ENCODE measurements at places on chromosomes 7 and 10.

GRCh38 chr10:33795529-33795928, 461.1 kb upstream of the NRP1 start:
- no peak for DNase-seq

GRCh38 chr7:4720225-4720624, 38.1 kb downstream of the FOXK1 start:
- no peak for DNase-seq

GRCh38 chr7:39644170-39644569, 20.8 kb downstream of the RALA start:
- no peak for DNase-seq

GRCh38 chr10:2256241-2256640, 518.9 kb upstream of the ADARB2 start:
- DNase-seq, result no peak

DNA sequence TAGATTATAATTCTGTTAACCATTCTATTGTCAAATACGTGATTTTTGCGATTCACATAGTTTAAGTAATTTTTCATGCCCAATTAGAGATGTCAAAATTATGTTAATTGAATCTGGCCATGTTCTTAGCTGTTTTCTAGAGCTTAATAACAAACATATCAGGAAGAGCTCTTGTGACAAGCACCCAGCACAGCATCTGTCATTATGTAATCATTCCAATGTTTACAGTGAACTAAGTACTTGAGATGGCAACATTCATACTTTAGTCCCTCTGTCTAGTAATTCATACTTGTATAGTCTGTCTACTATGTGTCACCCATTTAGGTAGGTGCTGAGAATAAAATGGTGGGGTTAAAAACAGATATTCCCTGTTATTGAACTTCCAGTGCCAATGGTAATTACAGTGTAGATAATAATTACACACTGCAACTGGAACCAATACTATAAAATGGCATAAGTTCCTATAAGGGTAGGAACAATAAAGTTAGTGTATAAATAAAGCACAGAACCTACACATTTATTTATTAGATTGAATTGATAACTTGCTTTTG, 55.2 kb downstream of the ZEB1 start:
- no peak for DNase-seq

DNA sequence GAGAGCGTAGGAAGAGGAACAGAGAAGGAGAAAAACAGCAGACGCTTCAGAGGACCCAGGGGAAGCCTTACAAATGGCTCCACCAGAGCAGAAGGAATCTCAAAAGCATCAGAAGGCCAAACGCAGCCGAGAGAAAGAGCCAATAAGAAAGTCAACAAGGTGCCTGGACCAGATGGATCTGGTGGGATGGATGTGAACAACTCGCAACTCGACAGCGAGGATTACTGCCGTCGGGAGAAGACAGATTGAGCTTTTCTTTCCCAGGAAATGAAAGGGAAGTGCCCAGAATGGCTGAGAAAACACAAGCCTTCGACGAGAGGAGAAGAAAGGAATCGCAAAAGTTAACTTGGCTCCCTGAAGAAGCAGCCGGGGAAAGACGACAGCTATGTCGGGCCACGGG, 132.8 kb upstream of the MGMT start:
- DNase-seq, result no peak

- DNase-seq, result no peak
Measured at GRCh38 chr7:25926451-25926850, 225.5 kb upstream of the NFE2L3 start.

DNA sequence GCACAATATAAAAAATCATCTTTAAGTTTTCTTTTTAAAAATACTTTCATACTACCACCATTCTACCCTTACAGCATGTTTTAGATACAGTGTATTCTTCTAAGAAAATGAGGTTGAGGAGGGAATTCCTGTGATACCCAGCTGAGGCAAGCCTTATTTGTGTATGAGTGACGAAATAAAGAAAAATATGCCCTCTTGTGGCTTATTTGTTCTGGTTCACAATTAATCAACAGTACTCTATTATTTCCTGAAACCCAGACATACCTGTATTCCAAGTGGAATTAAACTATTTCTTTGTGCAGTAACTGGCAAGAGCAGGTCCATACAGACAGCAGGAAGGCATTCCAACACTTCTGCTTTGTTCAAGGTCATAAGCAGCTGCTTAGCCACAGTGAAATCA, 4.5 kb upstream of the SEMA3D start:
- no peak for DNase-seq

- peak; percentile 27 for DNase-seq
Measured at GRCh38 chr7:43905956-43906330, 453 bp downstream of the URGCP start.

GRCh38 chr10:30765616-30766015, 136.1 kb upstream of the LYZL2 start:
- DNase-seq, result no peak

- DNase-seq, result no peak
Measured at GRCh38 chr10:133394064-133394663, at the start of gene MTG1. Gene MTG1, plus strand, starts transcription at chr10:133394157. Its CDS starts 64 bp downstream, at chr10:133394221.

- DNase-seq, result no peak
Measured at GRCh38 chr10:72089618-72090017, 1.3 kb upstream of the SPOCK2 start.

- DNase-seq, result no peak
Measured at GRCh38 chr7:33711231-33712019, 193.9 kb upstream of the BMPER start.

DNA sequence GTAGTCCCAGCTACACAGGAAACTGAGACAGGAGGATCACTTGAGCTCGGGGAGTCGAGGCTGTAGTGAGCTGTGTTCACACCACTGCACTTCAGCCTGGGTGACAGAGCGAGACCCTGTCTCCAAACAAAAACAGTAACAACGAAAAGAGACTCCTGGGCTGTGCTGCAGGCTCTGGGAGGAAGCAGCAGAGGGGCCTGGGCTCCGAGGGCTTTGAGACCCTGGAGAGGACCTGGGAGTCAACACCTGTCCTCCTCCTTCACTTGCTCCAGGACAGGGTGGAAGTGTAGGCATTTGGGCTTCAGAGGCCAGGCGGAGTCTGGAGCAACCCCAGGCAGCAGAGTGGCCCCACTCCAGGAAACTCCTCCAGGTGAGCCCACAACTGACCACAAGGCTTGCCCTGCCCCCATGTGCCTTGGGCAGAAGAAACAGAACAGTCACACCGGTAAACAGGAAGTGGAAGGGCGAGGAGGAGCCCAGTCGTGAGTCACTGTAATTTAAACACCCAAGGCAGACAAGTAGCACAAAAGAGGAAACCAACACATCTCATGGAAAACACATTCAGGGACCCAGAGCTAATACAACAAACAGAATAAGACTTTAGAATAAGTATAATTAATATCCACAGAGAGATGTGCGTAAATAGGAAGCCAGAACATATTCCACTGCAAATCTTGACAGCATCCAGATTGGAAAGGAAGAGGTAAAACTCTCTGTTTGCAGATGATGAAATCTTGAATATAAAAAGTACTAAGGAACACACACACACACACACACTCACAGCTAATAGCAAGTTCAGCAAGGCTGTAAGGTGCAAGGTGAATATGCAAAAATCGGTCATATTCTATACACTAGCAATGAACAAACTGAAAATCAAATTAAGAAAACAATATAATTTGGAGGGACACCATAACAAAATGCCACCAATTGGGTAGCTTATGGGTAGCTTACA, 20.5 kb upstream of the RASGEF1A start:
- no peak for DNase-seq

DNA sequence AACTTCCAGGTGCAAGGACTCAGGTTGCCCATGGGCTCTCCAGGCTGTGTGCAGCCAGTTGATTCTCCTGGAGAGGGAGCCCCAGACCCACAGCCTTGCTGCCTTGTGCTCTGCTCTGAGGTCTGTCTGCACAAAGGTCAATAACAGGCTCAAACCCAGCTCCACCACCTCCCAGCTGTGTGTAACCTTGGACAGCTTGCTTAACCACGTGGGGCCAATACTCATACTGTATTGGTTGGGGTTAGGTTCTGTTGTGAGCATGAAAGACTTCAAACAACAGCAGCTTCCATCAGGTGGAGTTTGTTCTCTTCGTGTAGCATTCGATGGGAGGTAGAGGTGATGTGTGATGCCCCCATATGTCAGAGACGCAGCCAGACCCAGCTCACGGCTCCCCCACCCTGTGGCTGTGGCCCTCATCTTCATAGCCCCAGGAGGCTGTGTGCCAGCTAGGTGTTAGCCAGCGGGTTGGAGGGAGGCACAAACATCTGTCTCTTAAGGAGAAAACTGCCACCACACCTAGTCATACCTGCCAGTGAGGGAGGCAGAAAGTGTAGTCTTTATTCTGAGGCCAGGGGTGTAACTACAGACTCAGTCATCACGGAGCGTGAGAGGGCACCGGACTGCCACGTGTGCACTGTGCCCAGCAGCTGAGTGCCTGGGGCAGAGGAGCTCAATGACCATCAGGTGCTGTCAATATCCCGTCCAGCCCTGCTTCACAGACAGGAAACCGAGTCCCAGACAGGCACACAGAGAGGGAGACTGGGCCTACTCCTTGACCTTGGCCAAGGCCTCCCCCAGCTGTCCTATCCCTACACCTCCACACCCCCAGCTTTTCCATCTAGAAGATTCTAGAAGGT, 8.1 kb upstream of the POLD2 start:
- DNase-seq, result no peak

DNA sequence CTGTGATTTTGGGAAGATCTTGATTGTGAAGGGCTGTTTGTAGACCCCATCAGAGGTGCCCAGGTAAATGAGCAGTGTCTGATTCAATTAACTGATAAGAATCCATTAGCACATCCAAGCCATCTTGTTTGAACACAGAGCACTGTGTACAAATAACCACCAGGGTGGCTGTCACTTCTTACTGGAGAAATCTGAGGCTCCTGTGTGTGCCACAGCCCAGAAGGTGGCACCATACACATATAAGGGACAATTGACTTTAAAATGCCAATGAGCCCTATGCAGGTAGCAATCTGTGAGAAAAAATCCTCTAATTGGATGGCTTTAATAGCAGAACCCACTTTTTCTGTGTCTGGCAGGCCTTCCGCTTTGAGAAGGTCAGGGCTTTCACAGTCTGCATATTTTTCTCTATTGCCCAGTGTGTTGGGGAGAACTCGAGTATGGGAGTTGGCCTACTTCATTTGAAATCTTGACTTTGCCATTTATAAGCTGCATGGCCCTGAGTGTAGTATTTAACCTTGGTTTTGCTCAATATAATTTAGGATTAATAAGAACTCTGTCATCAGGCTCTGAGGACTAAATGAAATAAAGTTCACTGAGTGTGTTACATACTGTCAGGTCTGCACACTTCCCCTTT, 517.4 kb downstream of the CCSER2 start:
- no peak for DNase-seq

DNA sequence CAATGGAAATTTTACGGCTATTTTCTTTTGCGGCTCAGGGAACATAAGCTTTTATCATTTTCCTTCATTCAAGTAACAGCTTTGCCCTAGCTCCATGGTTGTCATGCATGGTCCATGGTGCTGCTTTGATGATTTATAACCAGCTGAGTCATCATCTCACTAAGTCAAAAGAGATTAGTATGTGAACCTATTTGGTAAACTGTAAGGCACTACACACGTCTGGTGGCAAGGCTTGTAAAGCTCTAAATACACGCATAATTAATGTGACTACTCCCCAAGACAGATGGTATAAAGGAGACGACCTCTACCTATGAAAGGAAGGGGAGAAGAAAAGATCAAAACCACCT, 340.2 kb downstream of the KCNMA1 start:
- DNase-seq, result no peak

DNA sequence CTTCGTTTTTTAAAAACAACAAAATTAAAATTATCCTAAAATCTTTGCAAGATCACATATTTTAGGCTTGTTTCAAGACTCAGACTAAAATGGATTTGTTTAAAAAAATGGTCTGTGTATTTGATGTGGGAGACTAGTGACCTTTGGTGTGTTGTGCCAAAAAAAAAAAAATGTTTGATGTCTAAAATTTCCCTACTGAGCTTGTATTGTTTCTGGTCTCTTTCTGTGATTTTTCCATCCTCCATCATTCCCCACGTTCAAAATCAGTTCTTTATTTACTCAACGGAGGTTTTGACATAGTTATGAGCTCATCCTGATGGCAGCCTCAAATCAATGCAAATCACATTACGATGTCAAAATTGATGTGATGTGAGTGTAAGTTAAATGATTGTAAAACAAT, 326.2 kb downstream of the RNLS start:
- no peak for DNase-seq

DNA sequence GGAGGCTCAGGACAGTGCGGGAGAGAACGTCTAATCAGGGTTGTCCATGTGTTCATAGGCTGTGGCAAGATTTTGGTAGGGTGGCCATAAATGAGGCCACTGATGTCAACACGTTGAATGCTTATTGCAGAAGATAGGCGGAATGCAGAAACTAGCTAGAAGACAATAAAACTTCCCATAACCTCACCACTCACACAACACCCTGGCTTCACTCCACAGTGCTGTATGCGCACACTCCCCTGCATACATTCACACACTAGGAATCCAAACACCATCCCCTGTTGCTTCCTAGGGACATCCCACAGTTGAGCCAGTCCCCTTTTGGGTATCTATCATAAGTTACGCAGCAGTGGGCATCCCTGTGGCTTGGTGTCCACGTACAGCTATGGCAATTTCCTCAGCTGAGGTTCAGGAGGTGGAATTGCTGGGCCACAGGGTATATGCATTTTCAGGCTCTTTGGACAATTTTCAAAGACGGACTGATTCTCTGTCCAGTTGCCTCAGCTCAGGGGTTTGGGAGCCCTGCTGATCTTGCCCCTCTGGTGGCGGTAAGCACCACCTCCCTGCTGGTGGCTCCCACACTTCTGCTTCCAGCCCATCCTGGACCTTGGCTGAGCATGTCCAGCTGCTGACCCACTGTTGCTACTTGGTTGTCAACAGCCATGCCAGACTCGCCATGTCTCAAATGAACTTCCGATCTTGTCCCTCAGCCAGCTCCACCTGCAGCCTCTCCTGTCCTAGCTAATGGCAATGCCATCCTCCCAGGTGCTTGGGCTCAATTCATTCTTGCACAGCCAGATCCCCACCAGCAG, 36.4 kb downstream of the CDH23 start:
- no peak for DNase-seq

DNA sequence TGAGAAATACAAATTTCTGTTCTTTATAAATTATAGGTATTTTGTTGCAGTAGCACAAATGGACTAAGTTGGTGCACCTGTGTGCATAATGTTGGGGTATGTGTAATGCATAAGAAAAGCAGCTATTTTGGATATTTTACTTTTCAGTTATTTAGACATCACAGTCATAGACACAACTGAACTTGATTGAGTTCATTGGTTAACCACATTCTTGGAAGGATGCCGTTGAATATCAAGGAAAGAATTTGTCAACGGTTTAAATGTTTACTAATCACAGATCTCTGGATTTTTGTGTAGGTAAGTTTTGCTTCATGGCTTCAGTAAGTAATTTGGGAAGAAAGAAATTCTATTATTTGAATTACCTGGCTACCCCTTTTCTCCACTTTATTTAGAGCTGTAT, 4.1 kb downstream of the OTUD1 start:
- no peak for DNase-seq

DNA sequence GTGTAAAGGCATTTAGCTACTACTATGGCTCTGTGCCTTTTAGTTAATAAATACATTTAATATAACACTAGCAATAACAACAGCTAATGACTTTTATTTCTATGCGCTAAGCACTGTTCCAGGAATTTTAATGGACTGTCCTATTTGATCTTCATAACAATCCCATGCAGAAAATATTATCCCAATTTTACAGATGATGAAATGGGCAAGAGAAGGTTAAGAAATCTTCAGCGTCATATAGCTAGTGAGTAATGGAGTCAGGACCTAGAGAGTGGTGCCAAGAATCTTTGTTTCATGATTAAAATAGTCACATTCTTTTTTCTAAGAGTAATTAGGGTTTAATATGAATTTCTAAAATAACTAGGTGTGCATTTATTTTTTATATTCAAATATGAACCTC, 32.4 kb downstream of the ACTA2 start:
- no peak for DNase-seq
